ENCODE measurements at places on chromosomes 4 and X.

GRCh38 chr4:102341201-102341600 is 4.1 kb downstream of the SLC39A8 start:
- DNase-seq, result no peak

GRCh38 chr4:139802931-139803330 is 137.3 kb downstream of the MGST2 start:
- DNase-seq, result no peak

GRCh38 chrX:150486011-150486410 is 82.4 kb upstream of the MTM1 start:
- DNase-seq, result no peak

GRCh38 chr4:124703154-124703553 is 9.4 kb downstream of the ANKRD50 start:
- no peak for DNase-seq

DNA sequence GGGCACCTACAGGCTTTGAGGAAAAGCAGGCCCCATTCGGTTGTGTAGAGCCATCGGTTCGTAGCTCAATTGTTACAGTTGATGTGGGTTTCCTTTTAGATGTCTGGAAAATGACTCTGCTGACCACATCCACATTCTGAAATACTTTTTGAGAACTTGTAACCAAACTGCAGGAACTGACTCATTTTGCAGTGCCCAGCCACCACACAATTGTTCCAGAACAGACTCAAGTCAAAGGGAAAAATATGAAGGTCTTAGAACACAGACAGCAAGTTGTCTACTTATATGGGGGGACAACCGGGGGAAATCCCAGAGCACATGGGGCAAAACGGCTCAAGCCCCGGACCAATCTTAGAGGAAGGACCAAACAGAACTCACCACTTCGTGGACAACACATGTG is 557.6 kb upstream of the DIPK2B start:
- no peak for DNase-seq

DNA sequence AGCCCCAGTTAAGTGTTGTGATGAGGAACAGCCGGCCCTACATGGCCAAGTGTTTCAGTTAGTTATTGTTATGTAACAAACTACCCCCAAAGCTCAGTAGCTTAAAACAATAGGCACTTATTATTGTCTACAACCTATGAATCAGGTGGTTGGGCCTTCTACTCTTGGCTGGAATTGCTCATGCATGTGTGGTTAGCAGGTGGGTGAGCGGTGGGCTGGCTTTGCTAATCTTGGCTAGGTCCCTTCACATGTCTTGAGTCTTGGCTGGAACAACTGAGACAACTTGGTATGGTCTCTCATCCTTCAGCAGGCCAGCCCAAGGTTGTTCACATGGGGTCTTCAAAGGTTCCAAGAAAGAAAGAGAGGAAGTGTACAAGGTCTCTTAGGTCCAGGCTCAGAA is 54.5 kb upstream of the CHRNA9 start:
- DNase-seq, result no peak

GRCh38 chr4:54495641-54496040 is 162.1 kb upstream of the KIT start:
- DNase-seq, result no peak

DNA sequence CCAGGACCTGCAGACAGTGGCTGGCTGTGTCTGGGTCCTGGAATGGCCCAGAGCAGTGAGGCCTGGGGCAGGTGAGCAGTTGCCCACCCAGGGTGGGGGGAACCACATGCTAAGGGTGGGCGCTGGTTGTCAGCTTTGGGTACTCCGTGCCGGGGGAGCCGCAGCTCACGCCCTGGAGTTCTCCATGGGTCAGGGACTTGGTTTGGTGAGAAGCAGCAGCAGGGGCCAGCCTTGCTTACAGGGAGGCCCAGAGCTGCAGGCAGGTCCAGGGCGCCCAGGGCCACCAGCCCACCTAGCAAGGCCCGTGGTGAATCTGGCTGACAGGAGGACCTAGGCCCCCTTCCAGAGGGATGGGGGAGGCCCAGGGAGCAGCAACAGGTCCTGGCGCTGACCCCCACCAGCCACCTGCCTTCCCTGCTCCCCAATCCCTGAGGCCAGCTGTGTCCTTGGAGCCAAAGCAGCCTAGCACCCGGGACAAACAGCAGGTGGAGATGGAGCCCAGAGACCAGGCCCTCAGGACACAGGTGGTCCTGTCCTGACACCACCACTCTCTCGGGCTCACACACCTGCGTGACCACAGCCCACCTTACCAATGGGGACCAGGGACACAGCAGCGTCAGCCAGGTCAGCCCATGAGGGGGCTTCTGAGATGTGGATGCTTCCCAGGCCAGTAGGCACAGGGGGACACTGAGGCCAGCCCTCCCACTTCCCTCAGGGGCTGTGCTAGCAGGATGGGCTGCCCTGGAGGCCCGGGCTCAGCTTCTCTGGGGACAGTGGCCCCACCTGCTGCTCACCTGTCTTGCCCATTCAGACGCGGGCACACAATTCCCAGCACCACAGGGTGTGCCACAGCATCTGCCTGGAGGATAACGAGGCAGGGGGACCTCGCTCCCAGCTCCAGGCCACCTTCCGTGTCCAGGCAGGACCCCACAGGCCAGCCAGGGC is 3.5 kb downstream of the MXD4 start:
- peak; percentile 43 for DNase-seq

GRCh38 chr4:43452948-43453347 is 560.4 kb downstream of the GRXCR1 start:
- no peak for DNase-seq

- no peak for DNase-seq
Observed at GRCh38 chr4:67375291-67375690, 170.0 kb downstream of the CENPC start.

GRCh38 chr4:98657531-98658286 is 702 bp downstream of the TSPAN5 start:
- no peak for DNase-seq
